ENCODE measurements at places on chromosomes 13 and 19. TPM values are rescaled to one million over a fixed set of nuclear protein-coding genes. Genes with fewer than 3 reads are reported as not detected.

Gene MRPL54
- total RNA-seq = 21.1 TPM

Gene PTGER1
- 4.4 TPM for total RNA-seq

Gene GIPR
- 0.52 TPM for total RNA-seq

Gene KLHL1
- total RNA-seq = not detected

Gene KCNC3
- 0.53 TPM for total RNA-seq

Gene OR7D2
- not detected for total RNA-seq

Gene ZSWIM4
- total RNA-seq = 19.4 TPM

Gene ZNF541
- total RNA-seq = 0.07 TPM

Gene SIAH3
- not detected for total RNA-seq

Gene RETN
- not detected for total RNA-seq

Gene KLK3
- total RNA-seq = not detected

Gene ELL
- total RNA-seq = 15.2 TPM

Gene APC2
- 0.20 TPM for total RNA-seq

Gene CRX
- total RNA-seq = not detected

Data from smooth muscle cell of the pulmonary artery (primary cell).